ENCODE measurements at places on chromosomes 5 and 9.

DNA sequence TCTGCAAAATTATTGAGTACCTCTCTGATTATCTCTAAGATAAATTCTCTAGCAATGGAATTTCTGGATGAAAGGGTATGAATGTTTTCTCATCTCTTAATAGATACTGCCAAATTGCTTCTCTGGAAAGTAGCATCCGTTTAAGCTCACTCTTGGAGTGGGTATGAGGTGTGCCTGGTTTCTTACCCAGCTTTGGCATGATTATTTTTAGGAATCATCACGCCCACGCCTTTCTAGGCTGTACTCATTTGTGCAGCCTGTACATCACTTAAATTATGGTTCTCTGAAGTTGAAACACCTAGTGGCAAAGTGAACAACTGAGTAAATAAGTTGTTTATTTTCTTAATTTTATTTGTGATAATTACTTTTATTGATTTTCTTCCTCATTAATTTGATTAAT, 156.5 kb upstream of the IL12B start:
- DNase-seq, result no peak

DNA sequence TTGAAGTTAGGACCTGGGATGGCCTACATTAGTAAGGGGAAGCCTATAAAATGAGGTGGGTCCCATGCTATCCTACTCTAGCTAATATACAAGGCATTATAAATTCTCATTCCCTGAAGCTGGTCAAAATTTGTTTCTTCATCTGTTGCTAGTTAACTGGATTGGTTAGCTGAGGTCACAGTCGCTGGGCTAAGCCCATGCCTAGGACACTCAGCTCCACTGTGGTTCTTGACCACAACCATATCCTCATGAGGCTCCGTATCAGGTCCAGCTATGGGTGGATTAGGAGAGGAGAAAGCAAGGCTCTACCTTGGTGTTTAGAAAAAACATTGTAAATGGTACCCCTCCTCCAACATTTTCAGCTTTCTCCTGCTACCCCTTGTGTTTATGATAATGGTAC, 52.8 kb upstream of the RAI14 start:
- no peak for DNase-seq

- DNase-seq, result no peak
Observed at GRCh38 chr5:124408738-124409453, 337.5 kb downstream of the ZNF608 start.

DNA sequence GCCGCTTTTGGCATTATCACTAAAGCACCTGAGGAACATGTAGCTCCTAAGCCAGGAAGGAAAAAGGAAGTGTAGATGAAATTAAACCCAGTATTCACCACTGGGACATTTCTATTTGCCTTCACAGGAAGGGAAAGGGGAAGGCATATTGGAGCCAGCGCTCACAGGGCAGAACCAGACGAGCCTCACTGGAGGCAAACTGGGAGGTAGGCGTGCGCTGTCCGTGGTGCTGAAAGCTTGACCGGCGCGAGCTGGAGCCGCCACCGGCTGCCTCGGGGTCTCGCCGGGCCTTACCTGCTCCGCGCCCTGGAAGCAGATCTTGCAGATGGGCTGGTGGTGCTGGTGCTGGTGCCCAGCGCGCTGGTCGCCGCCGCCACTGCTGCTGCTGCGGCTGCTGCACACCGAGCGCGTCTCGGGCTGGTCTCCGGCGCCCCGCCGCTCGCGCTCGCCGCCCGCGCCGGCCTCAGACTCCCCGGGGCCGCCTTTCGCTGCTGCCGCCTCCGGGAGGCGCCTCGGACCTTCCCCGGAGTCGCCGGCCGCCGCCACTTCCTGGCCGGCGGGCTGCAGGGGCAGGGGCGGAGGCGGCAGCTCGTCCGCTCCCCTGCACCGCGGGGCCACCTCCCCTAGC, 732 bp downstream of the MARCHF11 start:
- peak; percentile 6 for DNase-seq

DNA sequence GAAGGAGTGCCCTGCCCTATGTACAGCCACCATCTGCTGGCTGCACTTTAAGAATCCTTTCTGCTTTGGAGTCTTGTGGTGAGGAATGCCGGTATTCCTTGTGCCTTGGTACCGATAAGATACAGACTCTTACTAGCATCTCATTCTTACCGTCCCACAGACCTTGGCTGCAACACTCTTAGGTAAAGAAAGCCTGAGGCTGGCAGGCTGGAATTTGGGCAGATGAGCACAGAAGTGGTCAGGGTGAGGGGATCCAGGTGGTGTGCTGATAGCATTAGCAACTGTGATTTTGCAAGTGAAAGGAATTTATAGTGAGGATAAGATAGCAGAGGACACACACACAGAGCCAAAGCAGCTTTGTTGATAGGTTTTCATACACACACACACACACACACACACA, 198.1 kb downstream of the ENC1 start:
- DNase-seq, result no peak

All from hepatic stellate cell (primary cell).